Iris pigment epithelial cell (primary cell): ENCODE measurements at places on chromosomes 2 and 18.

GRCh38 chr2:2507417-2507997 lies 176.4 kb upstream of the MYT1L start:
- DNase-seq: no peak

- peak; percentile 82 for DNase-seq
These were observed 38.6 kb downstream of the ADNP2 start for GRCh38 chr18:80147418-80148325.

DNA sequence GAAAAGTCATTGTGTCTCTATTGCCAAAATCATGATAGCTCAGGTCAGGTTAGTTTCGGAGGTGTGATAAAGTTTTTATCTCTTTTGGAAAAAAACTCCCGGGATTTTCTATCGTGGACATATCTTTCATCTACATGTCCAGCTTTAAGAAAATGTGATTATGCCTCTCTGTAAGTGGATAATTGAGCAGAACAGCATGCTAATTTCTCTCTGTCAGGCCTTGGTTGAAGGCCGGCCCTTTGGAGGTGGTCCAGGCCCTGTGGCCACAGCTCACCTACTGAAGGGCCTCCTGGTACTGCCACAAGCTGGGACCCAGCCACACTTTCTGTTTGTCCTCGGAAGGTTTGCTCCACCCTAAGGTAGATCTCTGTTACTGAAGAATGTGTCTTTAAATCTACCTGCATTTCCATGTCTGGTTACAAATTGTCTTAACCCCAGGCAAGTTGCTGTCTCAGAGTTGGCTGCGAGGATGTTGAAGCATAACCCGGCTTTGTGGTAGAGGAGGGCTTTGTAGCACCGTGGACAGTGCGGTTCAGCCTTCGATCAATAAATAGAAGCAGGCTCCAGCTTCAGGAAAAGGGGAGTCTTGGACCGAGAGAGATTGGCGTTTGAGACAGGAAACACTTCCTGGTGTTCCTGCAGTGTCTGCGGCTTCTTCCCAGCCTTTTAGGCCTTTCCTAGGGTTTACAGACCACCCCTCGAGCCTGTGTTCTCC lies 25.5 kb downstream of the TCF7L1 start:
- no peak for DNase-seq

- peak; percentile 43 for DNase-seq
These were observed 223.1 kb downstream of the AGAP1 start for GRCh38 chr2:235716875-235717496.

DNA sequence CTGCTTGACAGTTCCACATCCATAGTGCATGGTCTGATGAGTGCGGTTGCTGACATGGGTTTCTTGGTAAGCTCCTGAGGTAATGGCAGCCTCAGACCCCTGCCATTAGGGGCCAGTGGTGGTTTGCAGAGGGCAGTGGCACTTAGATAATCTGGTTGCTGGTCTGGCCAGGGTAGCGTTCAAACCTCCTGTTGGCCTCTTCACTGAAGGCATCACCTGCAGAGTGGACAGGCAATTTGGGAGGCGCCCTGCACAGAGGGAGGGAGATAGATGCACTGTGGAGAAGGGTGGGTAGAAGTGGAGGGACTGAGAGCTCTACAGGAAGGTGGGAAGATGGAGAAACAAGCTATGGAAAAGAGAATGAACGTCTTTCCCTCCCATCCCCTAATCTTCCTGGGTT lies 3.7 kb downstream of the HTRA2 start:
- no peak for DNase-seq
